AG09309 (cell line): ENCODE measurements at places on chromosomes 4 and X.
A peak's percentile ranks its signal among the peaks of the same experiment; 100 is the strongest.

- no peak for DNase-seq
Observed at GRCh38 chr4:177356921-177357320, 47.2 kb downstream of the NEIL3 start.

- DNase-seq: no peak
Observed at GRCh38 chr4:164177753-164178152, 576.2 kb upstream of the SMIM31 start.

- DNase-seq: no peak
Observed at GRCh38 chr4:121192480-121192879, 28.4 kb upstream of the TNIP3 start.

- peak; percentile 29 for DNase-seq
Observed at GRCh38 chr4:153676984-153677383, 7.1 kb upstream of the TLR2 start.

- peak; percentile 21 for DNase-seq
Observed at GRCh38 chrX:23373129-23373804, 38.6 kb downstream of the PTCHD1 start.

- DNase-seq: no peak
Observed at GRCh38 chr4:140711910-140712309, 44.3 kb downstream of the TBC1D9 start.

GRCh38 chrX:23637187-23637586 is 30.1 kb upstream of the PRDX4 start:
- DNase-seq: no peak
